Activated CD8-positive, alpha-beta memory T cell treated with anti-CD3 and anti-CD28 coated beads for 1 hour (primary cell): ENCODE measurements at places on chromosomes 16 and 17.

- DNase-seq, result no peak
These were observed 1.3 kb upstream of the TUBB3 start for GRCh38 chr16:89921702-89922476.

- no peak for DNase-seq
These were observed 4.5 kb downstream of the ADAMTS18 start for GRCh38 chr16:77430360-77430759.

DNA sequence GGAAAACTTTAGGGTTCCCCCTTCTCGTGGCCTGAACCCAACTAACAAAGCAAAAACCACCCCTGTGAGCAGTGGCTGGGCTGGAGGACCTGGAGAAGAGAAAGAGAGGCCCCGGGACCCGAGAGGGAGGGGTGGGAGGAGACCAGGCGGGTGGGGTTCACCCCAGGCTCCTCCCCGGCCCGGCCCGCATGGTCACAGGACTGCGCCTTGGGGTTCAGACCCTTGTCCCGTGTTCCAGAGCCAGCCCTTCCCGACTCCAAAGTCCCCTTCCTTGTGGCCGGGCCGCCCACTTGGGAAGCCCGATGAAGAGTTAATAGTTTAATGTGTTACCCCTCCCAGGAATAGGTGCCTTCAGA lies 852 bp downstream of the MARVELD3 start:
- no peak for DNase-seq

DNA sequence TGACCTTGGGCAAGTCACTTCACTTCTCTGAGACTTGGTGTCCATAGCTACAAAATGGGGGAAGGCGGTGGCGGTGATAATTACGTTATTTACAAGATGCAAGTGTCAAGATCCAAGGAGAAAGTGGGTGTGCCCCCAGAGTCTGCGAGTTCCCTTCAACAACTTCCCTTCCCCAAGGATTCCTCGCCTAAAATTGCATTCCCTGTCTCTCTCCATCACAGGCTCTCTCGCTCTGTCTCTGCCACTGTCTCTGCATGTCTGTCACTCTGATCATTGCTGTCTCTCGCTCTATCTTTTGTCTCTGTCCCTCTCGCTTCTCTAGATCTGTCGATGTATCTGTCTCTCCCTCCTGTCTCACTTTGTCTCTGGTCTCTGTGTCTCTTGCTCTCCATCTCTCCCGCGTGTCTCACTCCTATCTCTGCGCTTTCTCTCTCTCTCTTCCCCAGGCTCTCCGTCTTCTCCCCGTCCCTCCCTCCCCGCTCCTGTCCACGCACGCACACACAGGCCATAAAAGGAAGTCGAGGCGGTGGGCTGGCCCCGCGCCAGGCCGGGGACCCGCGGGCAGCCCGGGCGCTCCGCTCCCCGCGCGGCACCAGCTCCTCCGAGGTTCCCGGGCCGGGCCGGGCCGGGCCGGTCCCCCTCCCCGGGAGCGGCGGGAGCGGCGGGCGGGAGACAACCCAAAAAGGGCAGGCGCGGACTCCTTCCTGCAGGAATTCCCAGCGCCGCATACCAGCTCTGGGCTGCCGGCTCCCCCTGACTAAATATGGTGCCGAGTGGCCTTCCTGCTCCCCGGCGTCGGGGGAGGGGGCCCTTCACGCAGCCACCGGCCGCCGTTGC lies 1.1 kb upstream of the MYH11 start:
- no peak for DNase-seq

- no peak for DNase-seq
These were observed 13.6 kb downstream of the KATNB1 start for GRCh38 chr16:57749101-57749692.

DNA sequence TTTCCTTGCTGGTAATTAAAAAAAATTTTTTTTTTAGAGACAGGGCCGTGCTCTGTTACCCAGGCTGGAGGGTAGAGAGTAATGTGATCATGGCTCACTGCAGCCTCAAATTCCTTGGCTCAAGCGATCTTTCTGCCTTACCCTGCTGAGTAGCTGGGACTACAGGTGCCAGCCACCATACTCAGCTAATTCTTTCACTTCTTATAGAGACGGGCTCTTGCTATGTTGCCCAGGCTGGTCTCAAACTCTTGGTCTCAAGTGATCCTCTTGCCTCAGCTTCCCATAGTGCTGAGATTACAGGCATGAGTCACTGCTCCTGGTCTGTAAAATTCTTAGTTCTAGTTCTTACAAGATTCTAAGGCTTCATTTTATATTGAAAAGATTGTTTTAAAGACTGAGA lies 11.1 kb downstream of the SMIM36 start:
- no peak for DNase-seq

GRCh38 chr17:40854175-40854814 lies 12.7 kb downstream of the KRT12 start:
- DNase-seq, result no peak

- no peak for DNase-seq
These were observed 484.5 kb upstream of the ERCC4 start for GRCh38 chr16:13435415-13435814.

DNA sequence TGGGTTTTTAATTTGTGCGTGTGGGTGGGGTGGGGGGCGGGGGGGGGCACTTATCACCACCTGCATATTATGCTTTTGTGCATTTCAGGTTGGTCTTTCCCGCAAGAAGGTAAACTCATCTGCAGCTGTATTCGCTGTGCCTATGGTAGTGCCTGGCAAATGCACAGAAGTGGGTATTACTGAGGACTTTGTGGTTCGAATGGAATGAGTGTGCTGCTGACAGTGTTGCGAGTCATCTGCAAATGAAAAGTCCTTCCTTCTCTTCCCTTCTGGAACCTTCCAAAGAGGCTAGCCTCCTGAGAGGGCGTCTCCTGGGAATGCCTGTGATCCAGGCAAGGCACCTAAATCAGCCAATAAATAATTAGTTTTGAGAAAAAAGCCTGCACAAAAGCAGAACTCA lies 532.9 kb downstream of the MAF start:
- DNase-seq, result no peak

DNA sequence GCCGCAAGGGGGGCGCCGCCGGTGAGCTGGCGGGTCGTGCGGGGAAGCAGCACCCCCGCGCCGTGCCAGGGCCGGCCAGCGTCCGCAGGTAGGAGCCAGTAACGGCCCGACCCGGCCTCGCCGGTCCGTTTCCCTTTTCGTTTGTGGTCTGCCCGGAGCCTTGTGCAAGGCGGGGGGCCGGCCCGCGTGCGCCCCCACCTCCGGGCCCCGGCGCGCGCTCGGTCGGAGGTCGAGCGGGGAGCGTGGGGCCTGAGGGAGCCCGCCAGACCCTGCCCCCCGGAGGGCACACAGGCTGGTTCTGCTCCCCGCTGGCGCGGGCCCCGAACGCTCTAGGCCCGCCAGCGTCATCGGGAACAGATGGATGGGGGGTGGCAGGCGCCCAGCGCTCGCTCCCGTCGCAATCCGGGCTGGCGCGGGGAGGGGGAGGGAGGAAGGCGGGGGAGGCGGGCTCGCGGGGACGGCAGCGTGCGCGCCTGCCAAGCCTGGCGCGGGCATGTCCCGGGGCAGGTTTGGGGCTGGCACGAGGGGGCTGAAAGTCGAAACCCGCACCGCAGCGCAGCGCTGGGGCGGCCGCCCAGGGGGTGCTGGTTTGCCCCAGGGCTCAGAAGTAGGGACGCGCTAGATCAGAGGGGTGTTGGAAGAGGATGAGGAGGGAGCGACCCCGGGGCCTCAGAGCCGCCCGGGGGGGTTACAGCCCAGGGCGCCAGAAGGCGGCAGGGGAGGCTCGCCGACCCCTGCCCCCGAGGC lies 1.5 kb upstream of the GSE1 start:
- no peak for DNase-seq

- DNase-seq, result no peak
These were observed 70.2 kb upstream of the PSMD7 start for GRCh38 chr16:74226338-74226954.

DNA sequence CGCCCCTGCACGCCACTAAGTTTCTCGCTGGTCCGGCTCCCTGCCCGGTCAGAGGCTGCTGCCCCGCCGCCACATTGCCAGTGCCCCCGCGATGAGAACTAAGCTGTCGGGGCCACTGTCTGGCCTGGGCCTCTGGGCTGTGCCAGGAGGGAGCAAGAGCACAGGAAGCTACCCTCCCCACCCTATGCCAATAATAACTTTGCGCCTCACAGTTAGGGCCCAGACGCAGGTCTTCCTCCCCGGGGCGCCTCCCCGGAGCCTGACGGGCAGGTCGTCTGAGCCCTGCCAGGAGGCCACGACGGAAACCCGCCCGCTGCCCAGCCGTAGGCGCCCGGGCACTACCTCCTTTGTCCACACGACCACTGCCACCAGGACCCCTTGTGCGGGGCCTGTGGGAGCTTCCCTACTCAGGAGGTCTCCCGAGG lies 1.5 kb downstream of the ZFPM1 start:
- no peak for DNase-seq

DNA sequence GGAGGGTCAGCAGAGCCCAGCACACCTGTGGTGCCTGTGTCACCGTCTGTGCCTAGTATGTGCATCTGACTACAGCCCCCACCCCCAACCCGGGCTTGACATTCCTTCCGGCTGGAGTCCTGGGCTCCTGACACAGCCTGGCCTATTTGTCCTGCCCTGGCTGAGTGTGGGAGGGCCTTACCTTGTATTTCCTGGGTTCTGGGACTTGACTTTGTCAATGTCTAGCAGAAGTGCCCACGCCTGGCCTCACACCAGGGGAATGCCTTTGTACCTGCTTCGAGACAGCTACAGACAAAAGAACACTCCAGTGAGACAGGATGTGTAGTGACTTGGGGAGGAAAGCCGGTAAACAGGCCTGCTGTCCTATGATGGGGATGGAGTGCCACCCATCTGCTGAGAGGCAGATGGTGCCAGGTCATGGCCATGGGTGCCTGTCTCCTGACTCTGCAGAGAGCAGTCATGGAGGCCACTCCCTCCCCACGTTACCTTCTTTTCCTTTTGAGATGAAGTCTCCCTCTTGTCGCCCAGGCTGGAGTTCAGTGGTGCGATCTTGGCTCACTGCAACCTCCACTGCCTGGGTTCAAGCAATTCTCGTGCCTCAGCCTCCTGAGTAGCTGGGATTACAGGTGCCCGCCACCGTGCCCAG lies 42.8 kb downstream of the TNFRSF13B start:
- no peak for DNase-seq

DNA sequence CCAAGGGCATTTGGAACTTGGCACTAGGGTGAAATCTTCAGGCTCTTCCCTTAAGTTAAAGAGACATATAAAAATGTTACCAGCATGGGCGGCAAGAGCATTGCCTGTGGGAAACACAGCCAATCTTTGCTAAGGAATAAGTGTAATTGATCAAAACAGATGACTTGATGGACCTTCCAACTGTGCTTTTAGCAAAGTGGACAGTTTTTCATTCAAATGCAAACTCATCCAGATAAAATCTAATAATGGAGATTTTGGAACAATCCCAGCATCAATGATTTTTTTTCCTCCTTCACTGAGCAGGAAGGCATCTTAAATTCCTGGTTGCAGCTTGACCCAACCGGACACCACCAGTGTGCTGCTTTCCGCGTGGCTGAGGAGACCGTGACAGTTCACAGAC lies 42.9 kb upstream of the BHLHA9 start:
- DNase-seq, result no peak

- DNase-seq, result no peak
These were observed 11.0 kb upstream of the CENPT start for GRCh38 chr16:67858500-67858899.

GRCh38 chr17:61400717-61401388 lies 1.2 kb downstream of the TBX2 start:
- no peak for DNase-seq

DNA sequence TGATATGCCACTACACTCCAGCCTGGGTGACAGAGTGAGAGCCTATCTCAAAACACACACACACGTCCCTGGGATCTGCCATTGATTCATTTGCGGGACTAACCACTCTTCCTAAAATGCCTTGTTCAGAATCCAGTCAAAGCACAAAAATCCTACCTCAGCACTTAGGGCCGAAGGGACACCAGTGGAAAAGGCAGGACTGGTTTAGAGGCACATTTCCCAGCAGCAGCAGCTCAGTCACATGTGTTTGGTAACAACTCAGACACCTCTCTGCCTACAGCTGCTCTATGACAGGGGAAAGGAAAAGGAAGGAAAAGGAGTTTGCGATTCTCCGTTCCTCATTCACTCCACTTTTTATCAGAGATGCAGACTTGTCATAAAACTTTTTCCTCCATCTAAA lies 12.2 kb downstream of the KNOP1 start:
- no peak for DNase-seq

DNA sequence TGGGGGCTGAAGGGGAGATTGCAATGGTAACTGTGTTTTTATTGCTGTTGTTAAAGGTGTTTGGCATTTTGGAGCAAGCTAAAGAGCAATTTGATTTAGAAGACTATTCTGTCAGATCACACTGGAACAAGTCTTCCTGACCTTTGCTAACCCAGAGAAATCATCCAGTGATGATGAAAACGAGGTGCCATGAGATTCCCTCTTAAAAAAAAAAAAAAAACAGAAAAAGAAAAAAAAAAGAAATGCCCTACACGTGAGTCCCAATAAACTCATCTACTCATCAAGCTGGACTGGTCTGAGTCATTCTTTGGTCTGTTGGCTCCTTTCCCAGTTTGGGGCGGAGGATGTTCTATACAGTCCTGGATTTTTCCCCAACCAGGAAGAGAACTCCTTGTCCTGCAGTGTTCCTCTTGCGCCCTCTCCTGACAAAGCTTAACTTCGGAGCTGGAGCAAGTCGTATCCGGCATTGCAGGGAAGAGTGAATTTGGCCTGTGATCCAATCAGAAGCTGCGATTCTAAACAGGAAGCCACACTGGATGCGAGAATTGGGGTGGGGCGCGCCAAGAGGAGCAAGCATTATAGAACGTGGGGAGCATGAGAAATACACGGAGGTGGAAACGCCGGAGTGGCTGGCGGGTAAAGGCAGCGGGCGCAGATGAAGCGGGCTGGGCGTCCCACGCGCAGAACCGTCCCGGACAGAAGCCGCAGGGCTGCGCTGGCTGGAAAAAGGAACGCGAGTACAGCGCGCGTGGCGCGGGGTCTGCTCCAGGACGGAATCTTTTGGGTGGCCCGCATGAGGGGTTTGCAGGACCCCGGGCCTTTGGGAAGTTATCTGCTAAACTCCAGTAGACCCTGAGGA lies 22.4 kb upstream of the CRYM start:
- no peak for DNase-seq

DNA sequence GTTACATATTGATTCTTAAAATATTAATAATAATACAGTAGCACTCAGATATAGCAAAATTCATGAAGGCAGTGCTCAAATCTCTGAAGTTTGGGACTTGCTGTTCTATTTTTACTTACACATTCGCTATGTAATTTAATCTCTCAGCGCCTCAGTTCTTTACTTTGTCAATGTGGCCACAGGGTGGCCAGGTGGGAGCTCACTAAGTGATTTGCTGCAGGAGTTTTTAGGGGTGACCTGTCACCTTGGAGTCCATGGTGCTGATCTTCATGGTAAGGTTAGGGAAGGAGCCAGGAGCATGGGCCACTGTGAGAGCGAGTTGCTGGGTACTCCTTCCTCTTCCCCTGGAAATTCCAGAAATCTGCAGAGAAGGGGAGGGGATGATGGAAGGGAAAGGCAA lies 28.1 kb downstream of the VWA3A start:
- no peak for DNase-seq

- no peak for DNase-seq
These were observed 36.6 kb downstream of the PHLPP2 start for GRCh38 chr16:71687861-71688260.

GRCh38 chr16:23893986-23894385 lies 58.2 kb downstream of the PRKCB start:
- DNase-seq, result no peak
